H1 (cell line): ENCODE measurements at places on chromosomes 11 and 22.

GRCh38 chr22:46894081-46894671 lies 131.7 kb downstream of the TBC1D22A start:
- no peak for DNase-seq

DNA sequence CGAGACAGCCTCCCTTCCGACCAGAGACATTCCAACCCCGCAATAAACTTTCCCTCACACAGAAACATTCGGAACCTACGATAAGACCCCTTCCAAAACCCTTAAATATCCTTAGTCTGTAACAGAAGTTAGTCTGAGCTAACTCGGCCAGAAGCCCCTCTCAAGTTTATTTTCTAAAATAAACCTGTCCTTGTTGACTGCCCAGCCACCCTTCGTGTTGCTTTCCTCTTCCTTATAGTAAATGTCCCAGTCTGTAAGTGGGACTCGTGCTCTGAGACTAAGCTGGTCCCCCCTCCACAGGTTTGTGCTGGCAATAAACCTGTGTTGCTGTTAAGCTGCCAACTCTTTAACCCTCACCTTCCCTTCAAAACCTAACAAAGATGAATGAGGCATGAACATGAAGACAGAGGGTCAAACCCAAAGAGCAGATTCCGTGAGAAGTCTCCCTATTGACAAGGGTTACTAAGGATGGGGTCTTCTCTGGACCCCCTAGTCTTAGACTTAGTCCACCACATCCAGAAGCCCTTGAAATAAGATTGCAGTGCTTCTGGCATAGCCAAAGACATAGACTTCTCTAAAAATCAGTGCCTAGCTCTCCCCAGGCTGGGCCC lies 18.2 kb downstream of the MIF start:
- DNase-seq = no peak

DNA sequence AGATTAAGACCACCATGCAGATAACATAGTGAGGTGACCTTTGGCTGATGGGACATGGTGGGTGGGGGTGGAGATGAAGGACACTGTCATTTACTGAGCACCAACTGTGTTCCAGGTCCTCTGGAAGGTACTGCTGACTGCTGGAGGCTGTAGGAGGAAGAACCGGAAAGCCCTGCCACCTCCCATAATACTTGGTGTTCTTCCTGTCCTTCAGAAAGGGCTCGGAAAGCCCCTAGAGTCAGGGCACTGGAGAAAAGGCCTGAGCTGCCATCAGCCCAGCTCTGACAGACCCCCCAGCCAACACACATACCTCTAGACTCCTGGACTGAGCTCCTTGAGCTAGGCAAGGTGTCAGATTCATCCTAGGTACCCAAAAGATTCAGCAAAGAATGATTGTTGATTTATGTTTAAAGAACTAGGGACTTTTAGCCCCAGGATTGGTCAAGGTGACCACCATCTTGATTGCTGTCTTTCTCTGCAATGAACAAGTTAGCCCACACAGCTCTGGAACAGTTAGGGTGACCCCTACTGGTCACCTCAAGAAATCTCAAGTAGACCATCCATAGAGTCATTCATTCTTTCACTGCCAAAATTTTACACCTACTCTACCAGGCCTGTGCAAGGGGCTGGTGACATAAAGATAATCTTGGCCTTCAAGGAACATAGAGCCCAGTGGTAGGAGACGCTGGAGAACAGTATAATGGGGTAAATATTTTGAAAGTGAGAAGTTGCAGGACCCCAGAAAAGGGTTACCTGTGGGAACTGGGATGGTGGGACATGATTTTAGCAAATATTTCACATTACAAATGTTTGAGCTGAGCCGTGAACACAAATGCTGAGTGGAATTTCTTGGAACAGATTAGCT lies 39.4 kb downstream of the IRAG1 start:
- no peak for DNase-seq

- no peak for DNase-seq
Measured at GRCh38 chr11:12454782-12455181, 77.4 kb downstream of the PARVA start.

DNA sequence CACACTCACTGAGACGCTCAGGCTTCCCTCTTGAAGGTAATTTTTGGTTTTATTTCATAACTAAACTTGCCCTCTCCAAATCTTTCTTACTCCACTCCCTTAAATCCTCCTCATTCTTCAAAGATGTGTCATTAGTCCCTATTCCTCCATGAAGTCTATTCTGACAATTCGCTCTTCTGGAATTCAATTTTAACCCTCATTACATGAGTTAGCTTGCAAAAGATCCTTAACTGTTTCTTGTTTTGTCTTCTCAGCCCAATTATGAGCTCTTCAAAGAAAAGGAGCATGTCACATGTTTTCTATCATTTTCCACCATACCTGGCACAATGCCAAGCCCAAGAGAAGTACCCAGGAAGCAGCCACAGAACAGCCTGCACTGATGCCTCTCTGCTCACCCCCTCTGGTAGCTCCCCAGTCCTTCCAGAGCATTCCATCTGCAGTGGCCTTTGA lies 13.0 kb downstream of the GALNT18 start:
- DNase-seq = no peak

- no peak for DNase-seq
Measured at GRCh38 chr11:6928916-6929315, 2.7 kb downstream of the ZNF215 start.

GRCh38 chr11:58046231-58046630 lies 15.5 kb downstream of the OR6Q1 start:
- DNase-seq = no peak

GRCh38 chr11:73361953-73362776 lies 14.0 kb upstream of the RELT start:
- peak; percentile 65 for DNase-seq

GRCh38 chr11:117443266-117444186 lies 115.9 kb downstream of the CEP164 start:
- DNase-seq = peak; percentile 27

- DNase-seq = no peak
Measured at GRCh38 chr11:76803811-76804600, 20.9 kb downstream of the TSKU start.

- DNase-seq = no peak
Measured at GRCh38 chr22:44648821-44649565, 53.0 kb upstream of the PRR5 start.

GRCh38 chr11:116339306-116340098 lies 433.3 kb downstream of the BUD13 start:
- no peak for DNase-seq

GRCh38 chr11:19323502-19323901 lies 82.8 kb upstream of the E2F8 start:
- no peak for DNase-seq

DNA sequence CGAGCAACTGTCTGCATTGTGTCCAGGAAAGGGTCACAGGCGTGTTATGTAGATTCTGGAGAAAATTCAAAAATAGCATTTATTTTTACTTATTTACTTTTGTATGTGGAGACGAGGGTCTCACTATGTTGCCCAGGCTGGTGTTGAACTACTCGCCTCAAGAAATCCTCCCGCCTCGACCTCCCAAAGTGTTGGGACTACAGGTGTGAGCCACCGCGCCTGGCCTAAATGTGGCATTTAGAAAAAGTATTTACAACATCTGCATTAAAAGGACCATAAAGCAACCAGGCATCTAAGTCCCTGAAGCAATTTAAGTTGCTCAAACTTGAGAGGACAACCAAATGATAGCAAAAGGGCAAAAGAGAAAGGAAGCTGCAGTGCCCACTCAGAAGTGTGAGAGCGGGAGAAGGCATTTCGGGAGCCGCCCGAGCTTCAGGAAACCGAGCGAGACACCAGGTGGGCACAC lies 595 bp downstream of the TRIM66 start:
- no peak for DNase-seq

GRCh38 chr11:85114786-85115185 lies 512.4 kb downstream of the DLG2 start:
- no peak for DNase-seq

GRCh38 chr11:65429068-65429681 lies 6.6 kb downstream of the NEAT1 start:
- DNase-seq = no peak

DNA sequence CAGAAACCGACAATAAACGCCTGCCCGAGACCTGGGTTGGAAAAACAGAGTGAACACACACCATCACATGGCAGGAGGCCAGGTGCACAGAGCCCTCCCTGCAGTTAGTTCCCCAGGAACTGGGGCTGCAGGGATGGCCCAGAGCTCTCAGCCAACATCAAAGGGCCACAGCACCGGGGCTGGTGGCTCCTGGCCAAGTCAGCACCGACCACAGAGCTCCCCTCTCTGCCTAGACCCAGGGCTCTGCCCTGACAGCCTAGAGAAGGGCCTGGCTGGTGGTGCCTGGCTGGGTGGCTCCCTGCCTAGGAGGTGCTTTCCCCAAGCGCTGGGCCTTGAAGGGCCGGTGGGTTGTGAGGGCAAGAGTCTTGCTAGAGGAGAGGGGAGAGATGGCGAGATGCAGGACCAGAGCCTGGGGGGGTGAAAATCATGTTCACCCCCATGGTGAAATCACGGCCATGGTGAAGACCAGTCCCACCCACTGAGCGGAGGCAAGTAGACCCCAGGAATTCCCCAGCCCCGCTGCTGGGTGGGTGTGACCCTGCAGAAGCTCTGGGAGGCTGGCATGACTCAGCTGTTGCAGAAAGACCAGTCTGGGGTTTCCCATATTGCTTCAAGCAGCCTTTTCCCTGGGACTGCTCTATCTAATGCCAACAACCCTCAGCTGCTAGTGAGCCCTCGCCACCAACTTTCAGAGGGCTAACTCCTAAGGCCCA lies 7.2 kb upstream of the BID start:
- DNase-seq = no peak

DNA sequence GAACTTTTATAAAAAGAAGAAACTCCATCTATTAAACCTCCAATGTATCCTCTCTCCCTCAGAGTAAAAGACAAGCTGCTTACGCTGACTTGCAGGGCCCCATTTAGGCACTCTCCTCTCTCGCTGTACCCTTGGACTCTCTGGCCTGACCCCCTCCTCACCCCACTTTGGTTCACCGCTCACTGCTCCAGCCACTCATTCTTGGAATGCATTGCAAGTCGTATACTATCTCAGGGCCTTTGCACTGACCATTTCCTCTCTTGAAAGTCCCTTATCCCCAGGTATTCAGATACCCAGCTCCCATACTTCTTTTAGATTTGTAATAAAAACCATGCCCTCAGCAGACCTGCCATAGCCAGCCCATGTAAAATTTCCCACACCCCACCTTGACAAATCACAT lies 139.6 kb downstream of the DBX1 start:
- no peak for DNase-seq

- peak; percentile 47 for DNase-seq
Measured at GRCh38 chr11:128814856-128815705, 52.0 kb downstream of the KCNJ1 start.

- DNase-seq = no peak
Measured at GRCh38 chr22:41367680-41368542, 13.8 kb upstream of the TEF start.

DNA sequence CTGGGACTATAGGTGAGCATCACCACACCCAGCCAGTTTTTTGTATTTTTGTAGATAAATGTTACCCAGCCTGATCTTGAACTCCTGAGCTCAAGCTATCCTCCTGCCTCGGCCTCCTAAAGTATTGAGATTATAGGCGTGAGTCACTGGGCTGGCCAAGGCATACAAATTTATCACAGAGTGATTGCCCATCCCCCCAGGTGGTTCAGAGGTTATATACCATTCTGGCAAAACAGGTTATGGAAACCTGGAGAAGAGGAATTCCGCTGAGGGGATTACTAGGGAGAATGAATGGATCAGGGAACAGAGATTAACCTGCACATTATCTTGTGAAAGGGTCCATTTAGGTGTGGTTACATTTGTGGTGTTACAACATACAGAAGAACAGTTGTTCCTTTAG lies 8.1 kb downstream of the ATG13 start:
- no peak for DNase-seq

DNA sequence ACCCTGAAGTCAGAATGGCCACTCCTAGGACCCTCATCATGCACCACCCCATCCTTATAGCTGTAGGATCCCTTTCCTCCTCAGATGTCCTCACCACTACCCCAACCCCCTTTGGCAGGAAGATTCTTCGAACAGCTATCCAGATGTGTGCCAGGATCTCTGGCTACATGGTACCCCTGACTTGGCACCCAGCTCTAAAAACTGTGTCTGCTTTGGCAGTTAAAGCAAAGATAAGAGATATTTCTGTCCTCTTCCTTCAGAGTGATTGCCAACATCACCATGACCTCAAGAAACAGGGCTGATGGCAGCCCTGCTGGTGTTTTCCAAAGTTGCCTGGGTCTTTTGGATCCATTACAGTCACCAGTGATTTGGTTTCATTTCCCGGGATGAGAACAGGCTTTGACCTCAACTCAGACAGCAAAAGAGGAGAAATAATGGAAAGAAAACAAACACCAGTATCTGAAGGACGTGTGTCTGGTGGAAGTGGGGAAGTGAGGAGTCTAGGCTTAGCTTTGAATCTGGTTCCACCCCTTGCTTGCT lies 4.3 kb upstream of the NRIP3 start:
- DNase-seq = no peak

DNA sequence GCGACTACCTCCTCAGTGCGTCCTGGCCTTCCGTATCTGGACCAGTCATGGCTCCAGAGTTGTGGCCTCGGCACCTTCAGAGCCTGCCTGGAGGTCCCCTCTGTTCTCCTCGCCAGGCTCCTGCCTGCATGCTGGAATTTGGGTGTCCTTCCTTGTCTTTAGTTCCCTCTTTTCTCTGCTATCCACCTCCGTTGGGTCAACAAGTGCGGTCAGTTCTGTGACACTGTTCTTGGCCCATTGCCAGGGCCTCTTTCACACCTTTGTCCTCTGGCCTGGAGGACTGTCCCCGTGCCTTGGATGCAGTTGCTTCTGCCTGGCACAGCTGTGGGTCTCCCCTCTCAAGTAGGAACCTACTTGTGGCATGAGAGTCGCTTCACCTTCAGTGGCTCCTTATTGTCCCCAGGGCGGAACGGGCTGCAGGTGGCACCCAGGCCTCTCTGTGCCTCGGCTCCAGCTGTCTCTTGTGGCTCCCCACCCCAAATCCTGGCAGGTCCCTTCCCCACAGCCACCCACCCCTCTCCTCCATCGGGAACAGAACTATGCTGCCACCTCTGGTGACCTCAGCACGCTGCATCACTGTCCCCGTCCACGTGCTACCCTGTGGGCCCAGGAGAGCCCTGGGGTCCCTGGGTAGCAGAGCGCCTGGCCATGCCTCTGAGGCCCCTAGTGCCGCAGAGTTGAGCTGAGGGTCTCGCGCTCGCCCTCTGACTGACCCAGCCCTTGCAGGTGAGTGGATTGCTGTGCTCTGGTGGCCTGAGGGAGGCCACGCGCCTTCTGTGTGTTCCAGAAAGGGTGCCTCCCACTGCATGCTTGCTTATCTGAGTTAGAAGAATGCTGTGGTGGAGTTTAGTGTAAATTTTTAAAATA lies 4.7 kb downstream of the DGCR8 start:
- no peak for DNase-seq

- no peak for DNase-seq
Measured at GRCh38 chr22:41939981-41940831, 6.7 kb downstream of the CENPM start.
